ENCODE measurements at places on chromosomes 16 and 17. TPM values are rescaled to one million over a fixed set of nuclear protein-coding genes. Genes with fewer than 3 reads are reported as not detected.

DNA sequence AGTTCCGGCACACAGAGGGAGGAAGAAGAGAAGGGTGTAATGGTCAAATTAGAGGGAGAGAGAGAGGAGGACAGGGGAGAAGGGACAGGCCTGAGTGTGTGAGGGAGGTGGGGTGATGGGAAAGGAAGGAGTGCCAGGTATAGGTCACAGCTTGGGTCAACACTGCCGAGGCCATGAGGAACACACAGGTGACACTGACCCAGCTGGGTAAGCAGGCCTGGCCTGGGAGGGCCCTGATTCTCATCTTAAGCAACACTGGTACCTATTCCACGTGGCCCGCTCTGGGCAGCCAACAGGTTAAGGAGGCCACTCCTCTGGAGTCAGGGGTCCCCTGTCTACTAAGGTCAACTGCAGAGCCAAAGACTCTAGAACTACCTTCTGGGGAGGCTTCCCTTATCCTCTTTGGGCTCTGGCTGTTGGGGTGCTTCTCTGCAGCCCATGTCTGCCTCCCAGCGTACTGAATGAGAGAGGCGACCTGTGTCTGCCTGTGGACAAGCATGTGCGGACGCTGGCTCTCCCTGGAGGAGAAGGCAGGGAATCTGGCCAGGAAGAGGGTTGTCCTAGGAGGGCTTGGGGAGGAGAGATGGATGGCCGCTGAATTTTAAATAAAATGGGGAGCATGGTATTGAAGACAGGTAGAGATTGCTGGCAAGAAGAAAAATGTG lies 57.6 kb downstream of the RGS9 start:
- no peak for DNase-seq
- peaks cover 16% of the 10 kb centered on the region for H3K4me1 ChIP-seq
- no peaks in the 10 kb centered on the region for H3K36me3 ChIP-seq
- no peaks in the 10 kb centered on the region for H3K27me3 ChIP-seq
- H3K27ac ChIP-seq, result no peak overlapping the region
- no peak overlapping the region for H3K4me3 ChIP-seq

The AOC2 gene
- total RNA-seq, result 1.5 TPM

The PRR35 gene
- total RNA-seq, result not detected

- no peaks in the 10 kb centered on the region for H3K27me3 ChIP-seq
- no peaks in the 10 kb centered on the region for H3K36me3 ChIP-seq
- H3K27ac ChIP-seq, result no peak overlapping the region
- no peak for DNase-seq
- H3K4me3 ChIP-seq, result no peak overlapping the region
- no peaks in the 10 kb centered on the region for H3K4me1 ChIP-seq
Measured at GRCh38 chr17:61380836-61381525, 18.7 kb upstream of the TBX2 start.

DNA sequence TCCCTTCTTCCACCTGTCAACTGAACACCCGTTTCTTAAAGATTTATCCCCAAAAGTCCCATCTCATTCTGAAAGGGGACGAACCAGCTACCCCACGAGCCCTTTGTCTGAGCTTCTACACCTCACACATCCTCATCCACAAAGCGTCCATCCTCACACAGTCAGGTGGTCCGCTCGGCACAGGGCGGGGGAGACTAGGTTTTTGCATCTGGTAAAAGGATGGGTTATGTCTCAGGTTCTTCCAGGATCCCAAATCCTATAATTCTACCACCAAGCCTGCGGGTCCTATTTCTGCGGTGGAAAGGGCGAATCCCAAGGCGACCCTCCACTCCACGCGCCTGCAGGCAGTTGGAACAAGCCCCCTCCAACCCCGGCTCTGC lies 458 bp downstream of the GFOD2 start:
- peak overlapping the region; percentile 96 for H3K27ac ChIP-seq
- no peaks in the 10 kb centered on the region for H3K36me3 ChIP-seq
- no peaks in the 10 kb centered on the region for H3K27me3 ChIP-seq
- peak; percentile 24 for DNase-seq

The ATXN2L gene
- 257 TPM for total RNA-seq

The TMEM238L gene
- total RNA-seq, result not detected

GRCh38 chr16:8109510-8110369 lies 480.6 kb downstream of the TMEM114 start:
- H3K36me3 ChIP-seq, result no peaks in the 10 kb centered on the region
- no peaks in the 10 kb centered on the region for H3K27me3 ChIP-seq
- H3K4me3 ChIP-seq, result no peak overlapping the region
- DNase-seq, result no peak
- H3K4me1 ChIP-seq, result no peaks in the 10 kb centered on the region

DNA sequence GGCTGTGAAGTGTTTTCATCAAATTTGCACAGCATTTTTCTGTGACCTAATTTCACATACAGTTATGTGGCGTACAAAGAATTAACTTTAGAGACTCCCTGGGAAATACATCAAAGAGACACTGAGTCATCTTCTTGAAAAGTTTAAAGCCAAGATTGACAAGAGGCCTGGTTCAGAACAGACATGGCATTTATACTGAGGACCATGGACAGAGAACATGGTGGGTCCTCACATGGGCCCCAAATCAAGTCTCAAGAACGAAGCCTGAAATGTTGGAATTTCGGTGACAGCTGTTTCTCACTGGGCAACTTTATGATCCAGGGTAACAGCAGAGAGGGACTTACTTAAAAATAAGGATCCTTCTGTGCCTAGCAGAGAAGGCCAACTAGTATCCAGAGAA lies 311.5 kb upstream of the KCNJ16 start:
- H3K36me3 ChIP-seq, result no peaks in the 10 kb centered on the region
- peaks cover 6% of the 10 kb centered on the region for H3K27me3 ChIP-seq
- H3K4me1 ChIP-seq, result no peaks in the 10 kb centered on the region
- DNase-seq, result no peak
- no peak overlapping the region for H3K4me3 ChIP-seq
- no peak overlapping the region for H3K27ac ChIP-seq

Data from activated CD4-positive, alpha-beta T cell treated with anti-CD3 and anti-CD28 coated beads, Interleukin-2, amount 10 ng/mL, durations not matched to agents 7 days and 5 days (primary cell).